ENCODE measurements at places on chromosomes 11 and 22.
A peak's percentile ranks its signal among the peaks of the same experiment; 100 is the strongest.

DNA sequence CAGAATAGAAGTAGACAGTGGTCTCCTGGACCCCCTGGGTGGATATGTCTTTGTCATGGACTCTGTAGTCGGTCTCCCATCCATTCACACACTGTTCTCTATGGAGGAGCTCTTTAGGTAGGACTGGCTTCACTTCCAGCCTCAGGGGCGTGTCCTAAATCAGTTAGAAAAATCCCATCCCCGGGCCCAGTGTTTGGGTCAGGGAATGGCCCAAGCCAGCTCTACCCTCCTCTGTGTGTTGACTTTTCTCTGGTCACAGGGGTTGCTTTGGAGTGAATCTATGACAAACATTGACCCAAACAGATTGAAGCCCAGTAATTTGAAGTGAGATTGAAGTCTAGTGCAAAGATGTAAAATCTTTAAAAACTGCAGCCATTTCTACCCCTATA lies 34.0 kb downstream of the WEE1 start:
- no peak for DNase-seq

GRCh38 chr11:9990221-9990973 lies 303.6 kb downstream of the SBF2 start:
- DNase-seq: no peak

DNA sequence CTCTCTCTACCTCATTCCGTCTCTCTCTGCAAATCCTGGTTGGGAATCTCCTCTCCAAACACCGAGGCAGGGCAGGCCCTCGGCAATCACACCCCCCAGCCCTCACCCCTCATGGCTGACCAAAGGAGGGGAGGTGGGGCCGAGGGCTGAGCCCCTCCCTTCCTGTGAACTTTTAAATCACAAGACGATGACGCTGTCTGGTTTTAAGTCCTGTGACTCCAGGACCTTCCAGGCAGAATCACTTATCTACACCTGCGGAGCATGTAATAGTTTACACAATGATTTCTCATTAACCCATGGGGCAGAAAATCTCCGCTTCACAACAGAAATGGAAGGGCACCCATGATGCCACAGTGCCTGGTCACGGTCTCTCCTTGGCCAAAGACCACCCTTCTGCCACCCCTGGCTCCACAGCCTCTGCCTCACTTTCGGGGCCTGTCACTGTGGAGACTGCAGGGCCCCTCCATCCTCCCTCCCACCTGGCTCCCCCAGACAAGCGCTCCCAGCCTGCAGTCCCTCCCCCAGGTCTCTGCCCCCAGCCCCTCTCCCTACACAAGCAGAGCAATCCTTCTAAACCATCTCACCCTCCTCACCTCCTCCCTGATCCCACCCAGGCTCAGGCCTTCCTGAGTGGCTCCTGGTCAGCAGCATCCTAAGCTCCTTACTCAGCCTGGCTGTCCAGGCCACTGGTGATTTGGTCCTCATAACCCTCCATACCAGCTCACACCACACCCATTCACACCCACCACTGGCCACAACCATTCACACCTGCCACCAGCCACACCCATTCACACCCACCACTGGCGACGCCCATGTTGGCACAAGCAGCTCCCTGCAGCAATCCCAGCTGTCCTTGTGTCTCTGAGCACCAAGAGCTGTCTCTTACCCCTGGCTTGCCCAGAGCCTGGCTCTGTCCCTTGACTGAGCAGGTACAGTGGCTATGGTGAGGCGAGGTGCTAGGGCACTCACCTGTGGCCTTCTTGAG lies 30.7 kb upstream of the ARFGAP3 start:
- DNase-seq: no peak

- peak; percentile 82 for DNase-seq
These were observed 935 bp upstream of the RTN4RL2 start for GRCh38 chr11:57459164-57460021.

GRCh38 chr22:19472233-19472632 lies 6.8 kb downstream of the UFD1 start:
- no peak for DNase-seq

DNA sequence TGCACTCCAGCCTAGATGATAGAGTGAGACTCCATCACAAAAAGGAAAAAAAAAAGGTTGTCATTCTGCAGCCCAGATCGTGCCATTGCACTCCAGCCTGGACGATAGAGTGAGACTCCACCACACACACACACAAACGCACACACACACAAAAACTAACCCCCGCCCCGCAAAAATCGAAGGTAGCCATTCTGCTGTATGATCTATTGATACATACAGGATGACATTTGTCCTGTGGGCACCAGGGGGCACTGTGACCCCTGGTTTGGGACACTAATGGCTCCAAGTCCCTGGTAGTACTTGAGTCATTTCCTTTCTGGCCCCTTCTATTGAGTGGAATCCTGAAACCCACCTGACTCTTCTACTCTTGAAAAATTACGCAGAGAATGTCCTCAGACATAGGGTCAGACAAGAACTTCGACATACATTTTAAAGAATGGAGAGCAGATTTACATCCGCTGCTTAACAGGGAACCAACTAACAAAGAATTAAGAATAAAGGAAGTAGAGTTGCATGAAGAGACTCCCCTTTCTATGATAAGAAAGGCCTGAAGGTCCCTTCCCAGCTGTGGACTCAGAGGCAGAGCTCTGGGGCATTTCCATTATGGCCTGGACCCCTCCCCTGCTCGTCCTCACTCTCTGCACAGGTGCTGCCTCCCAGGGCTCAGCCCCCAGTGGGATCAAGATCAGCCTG lies 35.0 kb upstream of the PRAME start:
- DNase-seq: peak; percentile 54

DNA sequence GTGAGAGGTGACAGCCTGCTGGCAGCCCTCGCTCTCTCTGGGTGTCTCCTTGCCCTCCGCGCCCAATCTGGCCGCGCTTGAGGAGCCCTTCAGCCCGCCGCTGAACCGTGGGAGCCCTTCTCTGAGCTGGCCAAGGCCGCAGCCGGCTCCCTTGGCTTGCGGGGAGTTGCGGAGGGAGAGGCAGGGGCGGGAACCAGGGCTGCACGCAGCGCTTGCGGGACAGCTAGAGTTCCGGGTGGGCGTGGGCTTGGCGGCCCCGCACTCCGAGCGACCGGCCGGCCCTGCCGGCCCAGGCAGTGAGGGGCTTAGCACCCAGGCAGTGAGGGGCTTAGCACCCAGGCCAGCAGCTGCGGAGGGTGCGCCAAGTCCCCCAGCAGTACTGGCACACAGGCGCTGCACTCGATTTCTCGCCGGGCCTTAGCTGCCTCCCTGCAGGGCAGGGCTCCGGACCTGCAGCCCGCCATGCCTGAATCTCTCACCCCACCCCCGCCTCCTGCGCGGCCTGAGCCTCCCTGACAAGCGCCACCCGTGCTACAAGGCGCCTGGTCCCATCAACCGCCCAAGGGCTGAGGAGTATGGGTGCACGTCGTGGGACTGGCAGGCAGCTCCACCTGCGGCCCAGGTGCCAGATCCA lies 1526.1 kb downstream of the FAM181B start:
- no peak for DNase-seq

GRCh38 chr11:69866648-69867047 lies 47.4 kb upstream of the FGF3 start:
- no peak for DNase-seq

GRCh38 chr11:85918910-85919794 lies 64.0 kb downstream of the CCDC83 start:
- no peak for DNase-seq

DNA sequence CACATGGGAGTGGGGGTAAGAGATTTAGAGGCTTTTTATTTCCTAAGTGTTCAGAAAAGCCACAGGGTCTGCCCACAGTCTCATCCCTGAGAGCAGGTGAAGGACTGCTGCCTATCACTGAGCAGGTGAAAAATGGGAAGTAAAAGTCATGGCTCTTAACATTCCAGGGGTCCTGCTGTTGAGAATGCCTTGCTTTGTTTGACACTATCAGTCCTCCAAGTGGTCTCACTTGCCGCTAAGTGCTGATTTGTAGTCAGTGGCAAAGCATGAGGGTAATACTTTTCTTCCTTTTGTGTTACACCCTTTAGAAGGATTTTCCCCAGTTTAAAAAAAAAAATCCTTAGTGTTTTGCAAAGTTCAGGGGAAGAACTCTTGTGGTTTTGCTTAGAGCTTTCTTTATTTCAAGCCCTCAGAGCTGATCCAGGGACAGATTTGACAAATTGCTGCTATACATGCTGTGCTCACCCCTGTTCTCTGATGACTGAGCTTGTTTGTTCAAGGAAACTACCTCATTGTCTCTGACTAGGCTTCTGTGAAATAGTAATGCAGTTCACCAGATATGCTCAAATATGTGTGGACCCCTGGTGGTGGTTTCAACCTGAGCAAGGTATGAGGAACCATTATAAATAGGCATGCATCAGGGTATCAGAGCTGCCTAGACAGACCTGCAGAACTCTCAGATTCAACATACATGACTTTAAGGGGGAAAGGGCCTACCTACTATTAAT lies 141.0 kb downstream of the ARHGAP42 start:
- peak; percentile 54 for DNase-seq

All from RPMI8226 (cell line).